ENCODE measurements at places on chromosomes 12 and 14. TPM values are rescaled to one million over a fixed set of nuclear protein-coding genes. Genes with fewer than 3 reads are reported as not detected.

Gene CAPZA3
- total RNA-seq, result not detected

Gene CACNA1C
- total RNA-seq, result 2.5 TPM

Gene TPCN1
- 27.9 TPM for total RNA-seq

Gene KRT73
- total RNA-seq, result not detected

Gene ADSS1
- total RNA-seq, result 7.7 TPM

Gene AP1G2
- total RNA-seq, result 14.0 TPM

Gene WIF1
- not detected for total RNA-seq

Gene C12orf60
- total RNA-seq, result 1.0 TPM

Gene LMNTD1
- 0.51 TPM for total RNA-seq

Gene SLCO1C1
- total RNA-seq, result not detected

Gene KCNC2
- total RNA-seq, result not detected

Gene MYF5
- total RNA-seq, result not detected

Gene FBXO34
- total RNA-seq, result 26.3 TPM

Gene BCL11B
- total RNA-seq, result 0.30 TPM

Gene BIN2
- not detected for total RNA-seq

Gene TDP1
- 19.3 TPM for total RNA-seq

Gene LTB4R2
- total RNA-seq, result 3.5 TPM
